Effector memory CD8-positive, alpha-beta T cell (primary cell): ENCODE measurements at places on chromosomes 2 and 18.

DNA sequence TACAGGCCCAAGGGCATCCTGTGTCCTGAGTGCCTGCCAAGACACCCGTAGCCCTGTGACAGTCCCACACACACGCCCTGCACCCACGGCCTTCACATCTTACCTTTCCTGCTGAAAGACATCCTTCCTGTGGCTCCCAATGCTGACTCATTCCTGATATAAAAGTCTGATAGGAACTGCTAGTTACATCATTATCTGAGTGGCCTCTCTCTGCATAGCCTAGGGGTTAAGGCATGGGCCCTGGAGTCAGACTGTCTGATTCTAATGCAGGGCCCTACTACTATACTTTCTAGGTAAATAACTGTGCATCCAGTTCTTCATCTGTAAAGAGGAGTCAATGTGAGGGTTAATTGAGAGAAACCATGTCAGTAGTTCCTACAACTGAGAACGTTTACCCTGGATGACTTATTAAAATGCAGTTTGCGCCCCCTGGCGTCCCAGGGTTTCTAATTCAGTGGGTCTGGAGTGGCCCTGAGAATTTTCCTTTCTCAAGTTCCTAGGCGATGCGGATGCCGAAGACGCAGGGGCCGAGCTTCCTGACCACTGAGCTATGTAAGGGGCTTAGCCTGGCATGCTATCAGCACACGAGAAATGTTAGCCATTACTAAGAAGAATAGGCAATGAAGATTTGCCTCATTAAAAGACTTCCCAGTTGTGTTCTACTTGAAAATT, 6.0 kb upstream of the GPR45 start:
- H3K27ac ChIP-seq = no peak overlapping the region
- DNase-seq = peak; percentile 55
- peaks cover 3% of the 10 kb centered on the region for H3K4me1 ChIP-seq
- H3K4me3 ChIP-seq = no peak overlapping the region
- peaks cover 9% of the 10 kb centered on the region for H3K27me3 ChIP-seq

DNA sequence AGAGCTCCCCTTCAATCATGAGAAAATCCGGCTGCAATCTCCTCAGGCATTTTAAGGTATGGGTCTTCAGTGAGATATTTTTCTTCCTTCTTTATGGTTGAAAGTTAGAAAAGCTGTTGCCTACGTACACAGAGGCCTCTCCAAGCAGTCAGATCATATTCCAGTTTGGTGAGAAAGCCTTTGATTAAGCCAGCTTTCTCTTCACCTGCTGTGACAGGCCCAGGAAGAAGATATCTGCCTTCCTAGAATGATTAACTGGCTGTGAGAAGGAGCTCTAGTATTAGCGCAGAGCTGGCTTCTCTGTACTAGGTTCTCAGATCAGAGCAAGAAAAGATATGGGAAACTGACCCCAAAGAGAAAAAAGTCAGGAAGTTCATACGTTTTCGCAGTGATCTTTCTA, 585.0 kb upstream of the CHAC2 start:
- no peak overlapping the region for H3K4me3 ChIP-seq
- DNase-seq = no peak
- no peaks in the 10 kb centered on the region for H3K27me3 ChIP-seq
- peaks cover 11% of the 10 kb centered on the region for H3K4me1 ChIP-seq
- H3K27ac ChIP-seq = peak overlapping the region; percentile 5

DNA sequence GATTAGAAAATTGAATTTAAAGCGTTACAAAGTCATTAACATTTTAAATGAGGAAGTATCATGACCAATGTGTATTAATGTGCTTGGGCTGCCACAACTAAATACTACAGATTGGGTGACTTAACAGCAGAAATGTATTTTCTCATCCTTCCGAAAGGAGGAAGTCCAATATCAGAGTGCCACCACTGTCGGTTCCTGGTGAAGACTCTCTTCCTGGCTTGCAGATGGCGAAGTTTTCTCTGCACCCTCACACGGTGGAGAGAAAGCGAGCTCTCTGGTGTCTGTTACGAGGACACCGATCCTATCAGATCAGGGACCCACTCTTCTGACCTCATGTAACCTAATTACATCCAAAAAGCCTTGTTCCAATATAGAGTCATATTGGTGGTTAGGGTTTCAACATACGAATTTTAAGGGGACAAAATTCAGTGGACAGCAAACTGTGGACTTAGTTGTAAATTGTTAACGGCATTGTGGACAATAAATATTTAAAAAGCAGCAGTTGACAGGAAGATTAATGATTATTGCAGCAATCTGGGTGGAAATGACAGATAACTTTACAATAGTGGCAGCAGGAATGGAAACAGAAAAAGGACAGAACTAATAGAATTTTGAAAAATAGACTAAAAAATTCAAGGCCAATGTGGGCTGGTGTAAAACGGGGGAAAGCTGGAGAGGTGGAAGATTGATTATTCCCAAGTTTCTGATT, 35.1 kb upstream of the CYRIA start:
- no peaks in the 10 kb centered on the region for H3K36me3 ChIP-seq
- DNase-seq = no peak
- no peak overlapping the region for H3K4me3 ChIP-seq
- H3K4me1 ChIP-seq = no peaks in the 10 kb centered on the region

- no peak overlapping the region for H3K27ac ChIP-seq
- H3K27me3 ChIP-seq = no peaks in the 10 kb centered on the region
- H3K4me3 ChIP-seq = no peak overlapping the region
- no peaks in the 10 kb centered on the region for H3K4me1 ChIP-seq
Observed at GRCh38 chr2:124898827-124899226, 873.7 kb downstream of the CNTNAP5 start.

DNA sequence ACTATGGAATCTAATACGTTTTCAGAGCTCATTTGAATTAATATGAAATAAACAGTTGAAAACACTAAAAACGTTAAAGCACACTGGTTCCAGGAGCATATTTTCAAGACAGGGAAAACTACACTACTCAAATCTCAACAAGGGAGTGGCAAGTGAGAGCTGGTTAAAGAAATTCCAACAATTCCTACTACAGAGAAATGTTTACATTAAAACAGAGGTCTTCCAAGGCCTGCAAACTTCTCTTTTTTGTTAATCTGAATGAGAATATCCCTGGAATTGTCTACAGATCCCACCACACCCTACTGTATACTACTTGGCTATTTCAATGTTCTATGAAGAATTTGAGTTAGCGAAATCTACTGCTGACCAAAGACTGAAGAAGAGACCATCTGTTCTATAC, 231.5 kb downstream of the ZEB2 start:
- no peak overlapping the region for H3K4me3 ChIP-seq
- no peak for DNase-seq
- peaks cover 22% of the 10 kb centered on the region for H3K4me1 ChIP-seq
- no peak overlapping the region for H3K27ac ChIP-seq
- peaks cover 3% of the 10 kb centered on the region for H3K36me3 ChIP-seq

- H3K36me3 ChIP-seq = peaks cover 57% of the 10 kb centered on the region
- H3K4me3 ChIP-seq = no peak overlapping the region
- no peaks in the 10 kb centered on the region for H3K27me3 ChIP-seq
Observed at GRCh38 chr2:200905618-200906296, 16.6 kb downstream of the NIF3L1 start.

DNA sequence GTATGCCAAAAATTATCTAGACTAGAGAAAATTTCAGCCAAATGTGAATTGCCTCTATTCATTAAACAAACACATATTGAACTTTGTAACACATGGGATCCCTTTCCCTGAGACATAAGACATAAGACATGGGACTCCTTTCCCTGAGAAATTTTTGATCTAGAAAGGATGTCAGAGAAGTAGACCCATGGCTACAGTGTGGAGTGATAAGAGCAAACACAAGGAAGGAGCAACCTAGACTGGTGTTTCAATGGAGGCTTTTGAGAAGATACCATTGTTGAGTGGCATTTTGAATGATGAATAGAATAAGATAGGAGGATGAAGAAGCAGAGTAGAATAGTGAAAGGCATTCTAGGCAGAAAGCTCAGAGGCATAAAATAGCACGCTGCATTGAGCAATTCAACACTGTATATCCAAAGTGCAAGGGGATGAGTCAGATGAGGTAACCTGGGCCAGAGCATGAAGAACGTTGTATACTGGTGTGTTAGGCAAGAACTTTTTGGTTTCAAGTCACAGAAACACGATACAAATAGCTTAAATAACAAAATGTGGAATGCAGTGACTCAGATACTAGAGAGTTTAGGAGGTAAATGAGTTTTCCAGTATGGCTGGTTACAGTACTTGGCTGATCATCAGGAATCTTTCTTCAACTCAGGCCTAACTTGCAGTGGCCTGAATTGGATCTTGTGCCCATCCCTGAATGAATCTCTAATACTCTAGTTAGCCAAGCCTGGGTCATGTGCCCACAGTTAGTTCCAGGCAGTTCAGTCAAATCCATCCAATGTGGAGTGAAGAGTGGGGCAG, 129.8 kb upstream of the TANK start:
- DNase-seq = no peak
- peaks cover 1% of the 10 kb centered on the region for H3K27me3 ChIP-seq
- H3K4me3 ChIP-seq = no peak overlapping the region
- H3K36me3 ChIP-seq = no peaks in the 10 kb centered on the region
- peaks cover 5% of the 10 kb centered on the region for H3K4me1 ChIP-seq

GRCh38 chr18:53606792-53607191, 617.7 kb downstream of the MBD2 start:
- no peaks in the 10 kb centered on the region for H3K36me3 ChIP-seq
- no peaks in the 10 kb centered on the region for H3K4me1 ChIP-seq
- no peak overlapping the region for H3K4me3 ChIP-seq
- no peaks in the 10 kb centered on the region for H3K27me3 ChIP-seq

DNA sequence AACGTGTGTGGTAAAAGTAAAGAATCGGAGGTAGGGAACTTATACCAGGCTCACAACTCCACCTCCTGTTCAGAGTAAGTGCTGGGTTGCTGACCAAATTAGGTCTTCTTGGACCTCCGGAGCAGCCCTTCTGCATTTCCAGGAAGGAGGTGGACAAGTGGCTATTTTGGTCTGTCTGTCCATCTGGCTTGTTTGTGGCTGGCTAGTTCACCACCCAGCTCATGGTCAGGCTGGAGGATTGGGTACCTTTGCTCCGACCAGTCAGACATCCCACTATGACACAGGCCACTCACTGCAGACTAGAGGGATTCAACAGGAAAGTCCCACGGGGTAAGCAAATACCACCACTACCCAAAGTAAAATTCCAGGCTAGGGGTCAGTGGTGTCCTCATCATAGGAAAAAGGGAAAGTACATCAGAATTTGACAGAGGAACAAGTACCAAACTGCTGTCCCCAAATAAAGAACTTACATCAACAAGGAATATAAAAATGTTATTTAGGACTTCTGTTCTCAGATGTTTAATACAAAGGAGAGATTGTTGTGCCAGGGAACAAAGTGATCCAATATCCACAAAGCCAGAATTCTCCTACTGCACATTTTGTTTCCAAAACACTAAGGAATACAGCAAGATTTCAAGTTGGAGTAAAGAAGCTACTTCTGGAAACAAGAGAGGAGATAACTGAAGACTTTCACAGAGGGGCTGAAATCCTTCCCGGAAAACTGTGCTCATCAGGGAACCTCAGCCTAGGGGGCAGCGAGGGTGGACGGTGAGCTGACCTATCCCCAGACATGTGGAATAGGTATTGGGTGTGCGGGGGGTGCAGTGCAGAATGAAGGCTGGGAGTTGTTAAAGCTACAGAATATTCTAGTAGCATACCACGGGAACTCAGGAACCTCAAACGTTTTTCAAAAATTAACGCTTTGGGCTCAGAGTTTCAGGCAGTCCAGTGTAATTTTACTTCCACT, 56.9 kb downstream of the BCL2 start:
- peaks cover 6% of the 10 kb centered on the region for H3K36me3 ChIP-seq
- H3K27me3 ChIP-seq = no peaks in the 10 kb centered on the region
- H3K27ac ChIP-seq = peak overlapping the region; percentile 12
- DNase-seq = no peak

DNA sequence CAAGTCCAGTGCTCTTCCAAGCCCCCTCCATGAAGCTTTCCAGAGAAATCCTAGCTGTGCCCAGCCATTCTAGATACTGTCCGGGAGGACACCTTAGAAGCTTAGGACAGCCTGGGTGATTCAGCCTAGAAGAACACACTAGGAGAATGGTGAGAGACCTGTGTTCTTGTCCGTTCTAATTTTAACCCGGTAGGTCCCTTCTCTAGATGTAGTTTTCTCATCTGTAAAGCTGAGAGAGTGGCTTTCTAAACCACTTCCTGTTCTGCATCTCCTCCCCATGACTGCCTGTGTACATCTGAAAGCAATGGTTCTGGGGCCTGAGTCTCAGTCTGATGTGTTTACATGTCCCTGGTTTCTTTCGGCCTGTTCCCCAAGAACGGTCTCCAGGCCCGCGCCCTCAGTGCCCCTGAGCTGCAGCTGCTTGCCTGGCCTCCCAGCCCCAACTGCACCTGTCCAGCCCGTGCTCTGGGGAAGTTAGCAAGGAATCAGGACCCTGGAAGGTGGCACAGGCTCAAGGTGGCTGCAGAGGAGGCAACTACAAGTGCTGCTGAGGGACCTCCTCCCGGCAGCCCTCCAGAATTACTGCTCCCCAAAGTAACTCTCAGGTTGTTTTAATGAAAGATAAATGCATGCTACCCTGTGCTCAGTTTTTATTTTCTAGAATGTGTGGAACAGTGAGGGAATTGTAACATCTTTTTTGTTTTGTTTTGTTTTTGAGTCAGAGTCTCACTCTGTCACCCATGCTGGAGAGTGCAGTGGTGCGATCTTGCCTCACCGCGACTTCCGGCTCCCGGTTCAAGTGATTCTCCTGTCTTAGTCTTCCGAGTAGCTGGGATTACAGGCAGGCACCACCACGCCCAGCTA, 105.9 kb downstream of the LBH start:
- peak; percentile 30 for DNase-seq
- peaks cover 57% of the 10 kb centered on the region for H3K4me1 ChIP-seq
- peak overlapping the region; percentile 97 for H3K27ac ChIP-seq
- no peaks in the 10 kb centered on the region for H3K27me3 ChIP-seq

DNA sequence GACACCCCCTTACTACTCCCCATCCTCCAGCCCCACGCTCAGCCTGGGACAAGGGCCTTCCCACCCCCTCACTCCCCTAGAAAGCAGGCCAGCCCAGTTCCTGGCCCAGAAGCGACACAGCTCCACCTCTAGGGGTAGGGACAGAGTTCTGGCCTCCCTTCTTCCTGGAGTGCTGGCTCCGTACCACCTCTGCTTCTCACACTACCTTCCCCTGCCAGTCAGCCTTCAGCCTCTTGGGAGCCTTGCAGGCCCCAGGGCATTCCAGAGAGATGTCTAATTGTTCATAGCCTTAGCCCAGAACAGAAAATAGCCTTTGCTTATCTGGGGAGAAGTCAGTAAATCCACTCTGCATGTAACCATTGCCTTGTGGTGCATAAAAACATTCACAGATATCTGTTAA, 13.1 kb upstream of the CATIP start:
- H3K4me3 ChIP-seq = no peak overlapping the region
- H3K36me3 ChIP-seq = no peaks in the 10 kb centered on the region
- H3K4me1 ChIP-seq = no peaks in the 10 kb centered on the region
- H3K27ac ChIP-seq = no peak overlapping the region
- H3K27me3 ChIP-seq = no peaks in the 10 kb centered on the region

DNA sequence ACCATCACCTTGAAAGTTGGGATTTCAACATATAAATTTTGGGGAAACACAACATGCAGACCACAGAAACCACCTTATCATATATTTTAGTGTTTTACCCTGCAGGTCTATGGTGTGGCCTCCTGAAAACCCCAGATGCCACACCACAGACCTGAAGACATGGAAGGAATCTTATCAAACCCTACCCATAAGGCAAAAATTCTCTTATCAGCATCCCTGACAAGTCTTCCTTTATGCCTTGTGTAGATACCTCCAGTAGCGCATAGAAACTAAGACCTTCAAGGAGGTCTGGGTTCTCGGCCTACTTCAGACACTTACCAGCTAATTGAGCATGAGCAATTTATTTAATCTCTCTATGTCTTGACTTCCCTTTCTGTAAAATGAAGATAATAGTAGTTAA, 59.1 kb upstream of the SLC14A2 start:
- peaks cover 32% of the 10 kb centered on the region for H3K27me3 ChIP-seq
- H3K4me1 ChIP-seq = no peaks in the 10 kb centered on the region
- H3K36me3 ChIP-seq = no peaks in the 10 kb centered on the region
- H3K4me3 ChIP-seq = no peak overlapping the region
